ENCODE measurements at places on chromosomes 12 and 14.

- no peak for DNase-seq
These were observed 184.4 kb downstream of the ITPR2 start for GRCh38 chr12:26648584-26648983.

GRCh38 chr14:69008421-69008884 lies 29.4 kb upstream of the ACTN1 start:
- DNase-seq, result peak; percentile 20

DNA sequence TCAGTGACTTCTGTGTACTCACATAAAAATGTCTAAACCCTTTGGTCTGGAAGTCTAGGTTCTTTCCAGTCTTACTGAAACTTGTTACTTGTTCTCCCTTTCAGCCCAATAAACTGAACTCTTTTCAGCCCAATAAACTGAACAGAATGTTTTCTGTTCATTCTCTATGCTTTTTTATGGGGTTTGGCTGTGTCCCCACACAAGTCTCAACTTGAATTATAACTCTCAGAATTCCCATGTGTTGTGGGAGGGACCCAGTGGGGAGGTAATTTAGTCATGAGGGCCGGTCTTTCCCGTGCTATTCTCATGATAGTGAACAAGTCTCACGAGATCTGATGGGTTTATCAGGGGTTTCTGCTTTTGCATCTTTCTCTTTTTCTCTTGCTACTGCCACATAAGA lies 15.0 kb upstream of the NEDD1 start:
- no peak for DNase-seq

- DNase-seq, result no peak
These were observed 18.6 kb downstream of the GPRC5A start for GRCh38 chr12:12909995-12910420.

DNA sequence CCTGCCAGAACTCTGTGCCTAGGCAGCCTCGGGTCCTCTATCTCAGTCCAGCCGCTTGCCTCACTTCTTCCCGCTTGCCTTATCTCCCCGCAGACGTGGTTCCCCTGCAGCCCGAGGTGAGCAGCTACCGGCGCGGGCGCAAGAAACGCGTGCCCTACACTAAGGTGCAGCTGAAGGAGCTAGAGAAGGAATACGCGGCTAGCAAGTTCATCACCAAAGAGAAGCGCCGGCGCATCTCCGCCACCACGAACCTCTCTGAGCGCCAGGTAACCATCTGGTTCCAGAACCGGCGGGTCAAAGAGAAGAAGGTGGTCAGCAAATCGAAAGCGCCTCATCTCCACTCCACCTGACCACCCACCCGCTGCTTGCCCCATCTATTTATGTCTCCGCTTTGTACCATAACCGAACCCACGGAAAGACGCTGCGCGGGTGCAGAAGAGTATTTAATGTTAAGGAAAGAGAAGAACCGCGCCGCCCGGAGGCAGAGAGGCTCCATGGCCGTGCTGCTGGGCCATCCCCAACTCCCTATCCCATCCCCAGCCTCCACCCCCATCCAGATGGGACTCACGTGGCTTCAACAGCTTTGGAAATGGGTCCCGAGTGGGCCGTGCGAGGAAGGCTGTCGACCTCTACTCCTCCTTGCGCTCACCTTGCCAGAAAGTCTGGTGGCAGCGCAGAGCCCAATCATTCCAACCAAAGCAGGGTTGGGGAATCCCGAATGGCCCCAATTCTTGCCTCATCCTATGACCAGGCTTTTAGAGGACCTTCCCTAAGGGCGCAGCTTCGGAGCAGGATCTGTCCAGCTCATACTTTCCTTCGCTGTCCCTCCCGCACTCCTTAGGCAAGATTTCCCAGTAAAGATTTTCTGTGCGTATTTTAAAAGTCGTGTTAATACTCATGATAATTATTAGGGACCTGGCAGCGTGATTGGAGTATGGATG lies 6.5 kb downstream of the HOXC13 start:
- DNase-seq, result no peak

DNA sequence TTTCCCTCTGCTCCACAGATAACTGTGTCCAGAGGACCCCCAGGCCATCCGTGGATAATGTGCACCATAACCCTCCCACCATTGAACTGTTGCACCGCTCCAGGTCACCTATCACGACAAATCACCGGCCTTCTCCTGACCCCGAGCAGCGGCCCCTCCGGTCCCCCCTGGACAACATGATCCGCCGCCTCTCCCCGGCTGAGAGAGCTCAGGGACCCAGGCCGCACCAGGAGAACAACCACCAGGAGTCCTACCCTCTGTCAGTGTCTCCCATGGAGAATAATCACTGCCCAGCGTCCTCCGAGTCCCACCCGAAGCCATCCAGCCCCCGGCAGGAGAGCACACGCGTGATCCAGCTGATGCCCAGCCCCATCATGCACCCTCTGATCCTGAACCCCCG lies 201.3 kb upstream of the BCL2L14 start:
- DNase-seq, result no peak

- no peak for DNase-seq
These were observed 331.9 kb upstream of the RGS6 start for GRCh38 chr14:71600309-71600708.

Data from retina (tissue), 1 donor.